ENCODE measurements at places on chromosomes 2 and 18.

DNA sequence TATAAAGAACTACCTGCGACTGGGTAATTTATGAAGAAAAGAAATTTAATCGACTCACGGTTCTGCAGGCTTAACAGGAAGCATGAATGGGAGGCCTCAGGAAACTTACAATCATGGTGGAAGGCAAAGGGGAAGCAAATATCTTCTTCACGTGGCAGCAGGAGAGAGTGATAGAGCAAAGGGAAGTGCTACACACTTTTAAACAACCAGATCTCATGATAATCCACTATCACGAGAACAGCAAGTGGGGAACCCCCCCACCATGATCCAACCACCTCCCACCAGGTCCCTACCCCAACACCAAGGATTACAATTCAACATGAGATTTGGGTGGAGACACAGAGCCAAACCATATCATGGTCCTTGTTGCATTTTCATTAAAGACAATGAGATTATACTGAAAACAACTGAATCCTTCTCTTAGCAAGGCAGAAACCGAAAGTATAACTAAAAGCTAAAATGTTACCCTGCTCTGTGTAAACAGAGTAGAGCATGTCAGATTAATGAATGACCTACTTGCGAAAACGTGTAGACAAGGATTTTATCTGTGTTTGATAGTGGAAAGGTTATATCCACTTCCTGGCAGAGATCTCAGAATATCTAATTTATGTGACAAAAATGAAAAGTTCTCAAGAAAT is 60.1 kb upstream of the RBBP8 start:
- DNase-seq: no peak

- no peak for DNase-seq
Measured at GRCh38 chr2:88329815-88330603, 122.5 kb downstream of the FOXI3 start.

GRCh38 chr18:75698861-75699260 is 271.4 kb upstream of the SMIM21 start:
- no peak for DNase-seq

DNA sequence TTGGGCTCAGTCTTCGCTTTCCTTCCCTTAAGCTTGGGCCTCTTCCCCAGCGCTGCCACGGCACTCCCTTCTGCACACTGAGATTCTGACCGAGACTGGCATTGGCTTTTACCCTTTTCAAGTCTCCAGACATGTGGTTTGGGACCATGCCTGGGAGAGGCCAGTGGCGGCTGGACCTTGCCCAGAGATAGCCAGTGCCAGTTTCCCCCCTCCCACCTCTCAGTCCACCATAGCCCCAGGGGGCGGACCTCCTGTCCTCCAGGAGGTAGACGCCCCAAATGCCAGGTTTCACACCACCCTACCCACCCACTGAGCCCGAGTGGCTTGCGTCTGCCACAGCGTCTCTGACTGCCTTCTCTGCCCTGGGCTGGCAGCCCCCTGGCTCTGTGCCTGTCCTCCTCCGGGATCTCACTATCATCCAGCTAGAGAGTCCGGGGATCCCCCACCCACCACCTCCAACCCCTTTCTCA is 47.7 kb downstream of the INPP5D start:
- DNase-seq: no peak

- DNase-seq: no peak
Measured at GRCh38 chr2:172455121-172455515, 27.7 kb downstream of the ITGA6 start.

DNA sequence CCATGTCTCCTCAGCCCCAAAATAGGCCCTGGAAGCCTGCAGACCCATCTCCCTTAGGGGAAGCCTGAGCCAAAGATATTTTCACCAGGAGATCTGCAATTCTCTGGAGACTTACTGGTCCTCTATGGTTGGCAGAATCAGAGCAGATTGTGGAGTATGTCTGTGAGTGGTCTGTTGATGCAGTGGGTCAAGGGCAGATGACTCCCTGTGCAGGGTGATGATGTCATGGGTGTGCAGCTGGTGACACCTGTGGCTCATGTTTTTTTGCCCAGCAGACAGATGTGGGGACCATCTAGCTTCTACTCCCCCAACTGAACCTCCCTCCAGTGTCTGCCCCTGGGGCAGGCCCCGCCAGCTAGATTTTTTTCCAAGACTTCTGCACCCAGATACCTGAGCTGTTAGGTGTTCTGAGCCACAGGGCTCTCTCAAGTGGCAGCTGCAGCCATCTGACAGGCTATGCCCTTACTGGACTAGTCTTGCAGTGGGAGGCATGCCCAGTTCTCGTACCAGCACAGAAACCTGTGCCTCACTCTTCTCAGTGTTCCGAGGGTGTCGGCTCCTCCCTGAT is 558.7 kb upstream of the LRRTM1 start:
- no peak for DNase-seq

DNA sequence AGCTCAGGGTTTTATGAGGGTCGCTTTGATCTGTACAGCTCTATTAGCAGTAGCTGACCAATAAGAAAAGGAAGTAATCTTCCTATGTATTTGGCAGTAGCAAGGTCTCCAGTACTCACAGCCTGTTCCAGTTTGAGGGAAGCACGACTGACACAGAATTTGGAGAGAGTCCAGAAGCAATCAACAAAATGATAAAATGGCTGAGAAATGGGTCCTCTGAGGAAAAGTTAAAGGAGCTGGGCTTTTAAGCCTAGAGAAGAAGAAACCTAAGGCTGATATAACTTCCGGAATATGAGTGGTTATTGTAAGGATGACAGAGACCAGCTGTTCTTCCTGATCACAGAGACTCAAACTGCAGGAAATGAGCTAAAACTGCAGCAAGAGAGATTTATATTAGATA is 382.8 kb downstream of the GPD2 start:
- DNase-seq: no peak

DNA sequence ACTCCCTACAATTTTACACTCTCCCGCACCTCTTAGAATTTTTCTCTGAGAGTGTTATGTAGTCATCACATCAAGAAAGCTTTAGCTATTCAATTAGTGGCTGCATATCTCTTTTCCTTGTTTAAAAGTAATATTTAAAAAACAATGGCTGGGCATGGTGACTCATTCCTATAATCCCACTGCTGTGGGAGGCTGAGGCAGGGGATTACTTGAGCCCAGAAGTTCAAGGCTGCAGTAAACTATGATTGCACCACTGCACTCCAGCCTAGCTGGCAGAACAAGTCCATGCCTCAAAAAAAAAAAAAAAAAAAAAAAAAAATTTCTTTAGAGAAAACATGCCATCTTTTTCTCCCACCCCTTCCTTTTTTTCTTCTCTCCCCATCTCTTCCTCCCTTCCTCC is 44.3 kb downstream of the AQP4 start:
- no peak for DNase-seq

- DNase-seq: no peak
Measured at GRCh38 chr2:232541195-232541960, 1.9 kb downstream of the CHRNG start.

DNA sequence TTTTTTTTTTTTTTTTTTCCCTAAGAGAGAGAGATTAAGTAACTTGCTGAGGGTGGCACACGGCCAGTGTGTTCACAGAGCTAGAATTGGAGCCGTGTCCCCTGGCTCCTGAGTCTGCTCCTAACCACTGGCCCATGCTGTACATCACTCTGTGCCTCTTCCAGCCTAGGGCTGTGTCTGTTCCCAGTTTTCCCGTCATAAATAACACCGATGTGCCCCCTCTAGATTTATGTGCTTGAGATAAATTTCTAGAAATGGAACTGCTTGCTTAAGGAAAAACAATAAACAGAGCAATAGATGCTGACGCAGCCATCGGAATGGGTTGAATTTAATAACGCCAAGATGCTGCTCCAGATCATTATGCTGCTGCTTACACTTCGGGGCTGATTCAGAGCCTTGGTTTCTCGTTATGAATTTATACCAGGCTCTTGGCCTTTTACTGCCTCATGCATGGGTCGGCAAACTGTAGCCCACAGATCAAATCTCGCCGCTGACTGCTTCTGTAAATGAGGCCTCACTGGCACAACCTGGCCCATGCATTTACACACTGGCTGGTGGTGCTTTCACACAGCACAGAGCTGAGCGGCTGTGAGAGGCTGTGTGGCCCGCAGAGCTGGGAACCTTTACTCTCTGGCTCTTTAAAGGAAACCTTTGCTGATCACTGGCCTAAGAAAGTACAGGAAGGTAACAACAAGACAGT is 58.1 kb downstream of the NDUFA10 start:
- DNase-seq: no peak
